NCI-H1694 (cell line): ENCODE measurements at places on chromosomes 4 and X.

- DNase-seq = peak; percentile 55
These were observed 219.6 kb downstream of the PTTG2 start for GRCh38 chr4:38179690-38180377.

DNA sequence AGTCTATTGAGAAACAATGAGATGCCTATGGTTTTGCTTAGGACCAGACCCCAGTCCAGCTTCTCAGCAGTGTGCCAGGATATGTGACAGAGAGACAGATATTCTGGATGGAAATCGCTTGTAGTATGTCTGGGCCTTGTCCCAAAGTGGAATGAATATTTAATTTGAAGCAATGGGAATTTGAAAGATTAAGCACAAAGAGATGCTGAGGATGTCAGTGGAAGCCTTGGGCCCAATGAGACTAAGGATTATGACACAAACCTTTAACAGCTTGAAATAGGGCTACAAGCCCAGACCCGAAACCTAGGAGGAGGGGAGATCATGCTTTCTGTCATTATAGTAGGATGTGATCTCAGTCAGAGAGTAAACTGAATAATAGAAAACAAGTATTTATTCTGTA, 459.2 kb downstream of the FAT4 start:
- DNase-seq = no peak

GRCh38 chr4:159871141-159871540, 768.3 kb downstream of the RAPGEF2 start:
- DNase-seq = no peak

DNA sequence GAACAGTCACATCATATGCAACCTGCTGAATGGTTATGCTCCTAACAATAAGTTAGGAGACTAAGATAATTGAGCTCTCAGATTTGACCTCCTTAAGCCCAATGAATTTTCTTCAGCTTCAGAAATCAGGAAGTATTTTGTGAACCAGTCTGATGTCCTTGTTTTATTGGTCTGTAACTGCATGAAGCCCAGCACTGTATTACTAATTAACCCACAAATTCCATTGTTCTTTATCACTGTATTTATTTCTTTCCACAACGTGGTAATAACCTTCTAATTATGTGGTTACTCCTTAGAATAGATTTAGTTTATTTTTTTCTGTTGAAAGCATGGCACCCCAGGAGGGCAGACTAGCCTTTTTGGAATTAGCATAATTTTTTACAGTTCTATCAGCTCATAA, 3.9 kb upstream of the MFAP3L start:
- DNase-seq = no peak

DNA sequence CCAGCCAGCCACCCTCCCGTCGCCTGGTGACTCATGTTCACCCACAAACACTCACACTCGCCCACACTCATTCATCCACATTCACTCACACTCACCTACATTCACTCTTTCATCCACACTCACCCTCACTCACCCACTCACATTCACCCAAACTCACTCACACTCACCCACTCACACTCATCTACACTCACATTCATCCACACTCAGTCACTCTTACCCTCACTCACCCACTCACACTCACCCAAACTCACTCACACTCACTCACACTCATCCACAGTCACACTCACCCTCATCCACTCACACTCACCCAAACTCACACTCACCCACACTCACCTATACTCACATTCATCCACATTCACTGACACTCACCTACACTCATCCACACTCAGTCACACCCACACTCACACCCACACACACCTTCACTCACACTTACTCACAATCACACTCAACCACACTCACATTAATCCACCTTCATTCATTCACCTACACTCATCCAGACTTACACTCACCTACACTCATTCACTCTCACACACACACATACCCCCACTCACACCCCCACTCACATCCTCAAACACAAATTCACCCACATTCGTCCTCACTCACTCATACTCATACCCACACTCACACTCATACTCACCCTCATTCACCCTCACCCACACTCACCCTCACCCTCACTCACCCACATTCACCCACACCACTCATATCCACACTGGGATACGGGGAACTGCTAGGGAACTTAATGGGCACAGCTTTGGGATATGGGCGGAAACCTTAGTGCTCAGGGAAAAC, 2221.6 kb upstream of the AGA start:
- no peak for DNase-seq
